ENCODE measurements at places on chromosomes 3 and 15.
A peak's percentile ranks its signal among the peaks of the same experiment; 100 is the strongest.

GRCh38 chr15:86502301-86502700 lies 422.6 kb downstream of the AGBL1 start:
- no peak for DNase-seq

- DNase-seq, result no peak
These were observed 18.8 kb downstream of the ACKR4 start for GRCh38 chr3:132615881-132616280.

DNA sequence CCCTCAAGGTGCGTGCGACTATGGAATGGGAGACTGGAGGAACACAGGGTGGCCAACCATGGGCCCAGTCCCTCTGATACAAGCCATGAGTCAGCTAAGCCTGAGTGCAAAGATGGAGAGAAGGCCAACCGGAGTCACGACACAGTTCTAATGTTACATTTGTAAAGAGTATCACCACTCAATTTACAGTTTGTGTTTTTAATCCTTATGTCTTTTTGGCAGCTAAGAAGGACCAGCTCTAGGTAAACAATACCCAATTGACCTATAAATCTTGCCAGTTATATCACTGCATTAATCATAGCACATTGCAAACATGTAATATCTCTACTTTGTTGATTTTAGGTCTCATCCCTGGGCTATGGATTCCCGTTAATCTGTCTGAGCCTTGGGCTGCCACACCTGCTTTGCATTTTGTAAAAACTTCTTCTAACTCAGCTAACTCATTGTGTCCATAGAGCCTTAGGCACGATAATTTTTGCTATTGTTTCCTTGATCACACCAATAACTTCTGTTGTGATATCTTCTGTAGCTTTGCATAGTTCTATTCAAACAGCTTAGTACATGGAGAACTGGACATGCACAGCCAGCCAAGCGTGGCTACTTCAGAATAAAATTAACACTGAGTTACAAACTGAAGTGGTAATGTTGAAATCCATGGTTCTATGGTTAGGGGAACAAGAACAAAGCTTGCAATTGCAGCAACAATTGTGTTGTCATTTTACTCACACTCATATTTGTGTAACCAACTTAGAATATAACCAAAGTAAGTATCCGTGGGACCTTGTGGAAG lies 50.3 kb downstream of the LSM3 start:
- no peak for DNase-seq

GRCh38 chr3:194983121-194983520 lies 287.8 kb downstream of the XXYLT1 start:
- no peak for DNase-seq

- no peak for DNase-seq
These were observed 6.4 kb downstream of the RNF13 start for GRCh38 chr3:149819432-149819831.

GRCh38 chr3:134394380-134394779 lies 20.1 kb upstream of the AMOTL2 start:
- DNase-seq, result no peak

DNA sequence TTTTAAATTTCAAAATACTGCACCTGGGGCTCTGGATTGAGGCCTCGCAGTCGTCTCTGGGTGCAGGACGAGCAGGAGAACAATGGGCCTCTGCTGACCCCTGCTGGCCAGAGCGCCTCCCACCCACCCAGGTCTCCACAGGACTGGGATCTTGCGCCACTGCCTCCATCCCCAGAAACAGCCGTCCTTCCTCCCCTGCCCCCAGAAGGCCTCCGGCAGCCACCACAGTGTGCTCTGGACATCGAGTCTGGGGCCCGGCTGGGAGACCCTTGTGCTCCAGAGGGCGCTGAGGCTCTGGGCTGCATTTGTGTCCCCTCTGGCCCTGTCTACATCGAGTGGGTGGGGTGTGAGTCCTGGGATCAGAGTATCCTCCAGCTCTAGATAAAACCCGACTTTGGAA lies 6.7 kb upstream of the ACSBG1 start:
- DNase-seq, result peak; percentile 41

DNA sequence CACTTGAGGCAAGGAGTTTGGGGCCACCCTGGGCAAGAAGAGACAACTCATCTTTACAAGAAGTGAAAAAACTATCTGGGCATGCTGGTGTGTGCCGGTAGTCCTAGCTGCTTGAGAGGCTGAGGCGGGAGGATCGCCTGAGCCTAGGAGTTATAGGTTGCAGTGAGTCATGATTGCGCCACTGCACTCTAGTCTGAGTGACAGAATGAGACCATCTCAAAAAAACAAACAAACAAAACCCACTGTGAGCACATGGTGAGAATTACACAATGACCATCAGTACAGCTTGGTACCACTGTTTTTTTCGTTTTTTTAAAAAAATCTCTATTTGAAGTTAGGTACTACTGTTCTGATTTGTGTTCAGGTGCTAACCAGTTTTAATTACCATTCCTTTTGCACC lies 13.6 kb downstream of the VPS39 start:
- no peak for DNase-seq

DNA sequence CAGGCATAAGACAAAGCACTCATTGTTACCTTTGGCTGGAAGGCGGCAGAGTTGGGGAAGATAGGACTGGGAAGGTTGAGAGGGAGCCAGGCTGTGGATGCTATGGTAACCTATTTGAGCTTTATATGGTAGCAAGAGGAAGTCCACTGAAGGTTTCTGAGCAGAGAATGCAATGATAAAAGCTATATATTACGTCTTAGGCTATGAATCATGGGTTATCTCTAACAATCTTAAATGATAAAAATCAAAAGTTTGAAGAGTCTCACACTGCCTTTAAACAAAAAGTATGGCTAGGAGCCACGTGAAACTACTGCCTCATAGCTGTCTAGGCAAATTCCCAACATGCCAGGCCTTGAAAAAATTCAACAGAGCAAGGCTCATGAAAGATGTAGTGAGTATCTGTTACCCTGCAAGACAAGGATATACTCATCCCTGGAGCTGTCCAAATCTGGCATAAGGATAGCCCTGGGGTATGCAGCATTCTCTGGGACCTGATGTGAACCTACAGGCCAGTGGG lies 4.1 kb downstream of the P3H2 start:
- DNase-seq, result no peak

DNA sequence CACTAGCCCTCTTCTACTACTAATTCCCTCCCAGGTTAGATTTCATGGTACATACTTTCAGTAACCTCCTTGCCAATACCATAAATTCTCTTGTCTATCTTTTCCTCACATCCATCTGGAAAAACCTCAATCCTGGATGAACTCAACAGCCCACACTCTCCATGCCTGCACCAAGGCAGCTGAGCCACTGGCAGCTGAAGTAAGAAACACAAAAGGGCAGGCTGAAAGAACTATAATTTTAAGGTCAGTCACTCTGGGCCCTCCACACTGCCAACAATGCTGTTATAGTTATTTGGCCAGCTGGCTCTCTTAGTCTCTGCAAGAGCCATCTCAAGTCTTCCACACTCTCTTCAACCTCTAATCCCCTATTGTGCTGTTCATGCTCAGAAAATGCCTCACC lies 15.1 kb upstream of the TIPARP start:
- DNase-seq, result no peak

- no peak for DNase-seq
These were observed 17.4 kb downstream of the GPR160 start for GRCh38 chr3:170055209-170055608.

GRCh38 chr15:48984811-48985352 lies 21.2 kb upstream of the SHC4 start:
- DNase-seq, result no peak

- DNase-seq, result peak; percentile 22
These were observed 253.6 kb downstream of the MAGI1 start for GRCh38 chr3:65785065-65785645.

DNA sequence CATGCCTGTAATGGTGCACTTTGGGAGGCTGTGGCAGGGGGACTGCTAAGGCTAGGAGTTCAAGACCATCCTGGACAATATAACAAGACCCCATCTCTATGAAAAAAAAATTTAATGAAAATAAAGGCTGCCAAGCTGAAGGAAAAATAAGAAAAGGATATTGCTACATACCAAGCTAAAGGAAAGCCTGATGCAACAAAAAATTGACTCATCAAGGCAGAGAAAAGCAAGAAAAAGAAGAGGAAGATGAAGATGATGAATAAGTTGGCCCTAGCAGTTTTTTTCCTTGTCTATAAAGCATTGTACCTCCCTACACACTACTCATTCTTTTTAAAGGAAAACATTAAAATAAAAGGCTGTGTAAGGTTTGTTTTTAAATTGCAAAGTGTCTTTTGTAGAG lies 441.9 kb upstream of the MDFIC2 start:
- DNase-seq, result no peak

DNA sequence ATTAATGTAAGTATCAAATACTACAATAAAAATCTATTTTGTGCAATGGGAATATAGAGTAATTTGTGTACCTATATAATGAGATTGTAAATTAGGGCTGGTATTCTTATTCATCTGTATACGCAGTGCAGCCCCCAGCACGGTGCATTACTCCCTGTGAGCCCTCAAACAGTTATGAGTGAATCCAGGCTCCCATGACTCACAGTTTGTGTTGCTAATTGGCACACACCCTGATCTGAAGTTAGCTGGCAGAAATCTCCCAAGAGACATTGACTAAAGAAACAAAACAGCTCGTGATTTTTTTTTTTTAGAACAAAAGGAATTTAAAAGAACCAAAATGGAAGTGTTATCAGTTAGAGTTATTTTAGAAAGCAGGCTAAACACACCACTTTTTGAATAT lies 15.7 kb downstream of the GK5 start:
- no peak for DNase-seq

GRCh38 chr3:183837894-183838293 lies 12.5 kb upstream of the MAP6D1 start:
- DNase-seq, result no peak

DNA sequence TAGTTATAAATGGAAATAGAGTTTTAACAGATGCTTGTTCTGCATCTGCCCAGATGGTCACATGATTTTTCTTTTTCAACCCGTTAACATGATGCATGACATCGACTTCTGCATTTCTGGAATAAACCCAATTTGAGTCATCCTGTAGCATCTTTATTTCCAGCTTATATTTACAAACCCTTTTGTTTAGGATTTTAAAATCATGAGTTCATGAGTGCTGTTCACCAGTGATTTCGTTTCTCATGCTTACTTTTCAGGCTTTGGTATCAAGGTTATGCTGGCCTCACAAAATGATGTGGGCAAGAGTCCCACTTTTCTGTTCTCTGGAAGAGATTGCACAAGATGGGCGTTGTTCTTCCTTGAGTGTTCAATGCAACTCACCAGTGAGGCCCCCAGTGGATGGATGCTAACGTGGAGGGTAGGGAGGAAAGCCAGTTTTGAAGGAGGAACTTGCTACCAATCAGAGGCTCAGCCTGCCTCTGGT lies 5.2 kb downstream of the HRH1 start:
- DNase-seq, result no peak

GRCh38 chr3:6567241-6567640 lies 293.7 kb upstream of the GRM7 start:
- DNase-seq, result peak; percentile 70

GRCh38 chr3:195907934-195908693 lies at the start of gene TNK2:
TNK2 (minus strand) TSS chr3:195908551; CDS start chr3:195888588, 19,963 bp downstream.
- peak; percentile 68 for DNase-seq

DNA sequence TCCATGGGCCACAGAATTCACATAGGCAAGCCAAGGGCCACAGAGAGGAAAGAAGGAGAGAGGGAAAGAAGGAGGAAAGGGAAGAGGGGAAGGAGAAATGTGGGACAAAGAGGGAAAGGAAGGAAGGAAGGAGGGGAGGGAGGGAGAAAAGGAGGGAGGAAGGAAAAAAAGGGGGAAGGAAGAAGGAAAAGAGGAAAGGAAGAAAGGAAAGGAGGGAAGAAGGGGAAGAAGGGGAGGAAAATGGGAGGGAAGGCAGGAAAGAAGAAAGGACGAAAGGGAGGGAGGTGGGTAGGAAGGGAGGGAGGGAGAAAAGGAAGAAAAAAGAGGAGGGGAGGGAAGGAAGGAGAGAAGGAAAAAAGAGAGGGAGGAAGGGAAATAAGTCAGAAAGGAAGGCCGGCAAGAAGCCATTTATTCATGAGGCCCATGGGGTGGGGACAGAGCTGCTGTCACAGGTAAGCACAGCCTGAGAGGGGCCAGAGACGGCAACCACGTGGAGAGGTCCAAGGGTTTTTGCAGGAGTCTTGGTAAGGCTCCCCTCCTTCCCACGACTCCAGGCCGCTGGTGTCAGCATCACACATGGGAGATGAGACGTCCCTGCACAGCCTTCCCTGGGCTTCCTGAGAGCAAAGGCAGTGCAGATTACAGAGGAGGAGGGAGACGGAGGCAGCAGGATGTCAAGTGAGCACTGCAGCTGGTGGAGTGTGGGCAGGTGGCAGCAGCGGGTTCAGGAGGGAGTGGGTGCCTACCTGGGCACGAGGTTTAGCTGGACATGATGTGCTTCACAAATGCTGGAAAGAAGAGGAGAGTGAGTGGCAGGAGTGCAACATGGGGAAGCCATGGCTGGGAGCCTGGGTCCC lies 5.5 kb downstream of the MYL3 start:
- no peak for DNase-seq

DNA sequence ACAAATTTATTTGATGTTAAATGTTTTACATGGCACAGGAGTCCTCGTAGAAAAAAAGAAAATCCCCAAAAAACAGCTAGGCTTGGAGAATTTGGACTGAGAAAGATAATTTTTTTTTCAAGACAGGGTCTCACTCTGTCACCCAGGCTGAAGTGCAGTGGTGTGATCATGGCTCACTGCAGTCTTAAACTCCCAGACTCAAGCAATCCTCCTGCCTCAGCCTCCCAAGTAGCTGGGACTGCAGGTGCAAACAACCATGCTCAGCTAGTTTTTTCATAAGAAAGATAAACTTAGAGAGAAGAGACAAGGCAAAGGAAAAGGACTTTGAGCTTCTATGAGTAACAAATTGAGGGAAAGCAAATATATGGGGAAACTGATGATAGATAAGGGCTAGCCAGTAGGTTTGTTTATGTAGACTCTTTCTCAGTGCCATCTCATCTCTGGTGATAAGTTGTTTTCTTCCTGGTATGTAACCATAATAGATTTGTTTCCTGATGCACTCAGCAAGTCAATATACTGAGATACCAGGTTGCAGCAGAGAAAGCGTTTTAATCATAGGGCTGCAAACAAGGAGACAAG lies 13.1 kb upstream of the TRMT10C start:
- no peak for DNase-seq

Data from NCI-H1105 (cell line).